Left ventricle myocardium superior (tissue), 1 donor: ENCODE measurements at places on chromosomes 4 and X.

DNA sequence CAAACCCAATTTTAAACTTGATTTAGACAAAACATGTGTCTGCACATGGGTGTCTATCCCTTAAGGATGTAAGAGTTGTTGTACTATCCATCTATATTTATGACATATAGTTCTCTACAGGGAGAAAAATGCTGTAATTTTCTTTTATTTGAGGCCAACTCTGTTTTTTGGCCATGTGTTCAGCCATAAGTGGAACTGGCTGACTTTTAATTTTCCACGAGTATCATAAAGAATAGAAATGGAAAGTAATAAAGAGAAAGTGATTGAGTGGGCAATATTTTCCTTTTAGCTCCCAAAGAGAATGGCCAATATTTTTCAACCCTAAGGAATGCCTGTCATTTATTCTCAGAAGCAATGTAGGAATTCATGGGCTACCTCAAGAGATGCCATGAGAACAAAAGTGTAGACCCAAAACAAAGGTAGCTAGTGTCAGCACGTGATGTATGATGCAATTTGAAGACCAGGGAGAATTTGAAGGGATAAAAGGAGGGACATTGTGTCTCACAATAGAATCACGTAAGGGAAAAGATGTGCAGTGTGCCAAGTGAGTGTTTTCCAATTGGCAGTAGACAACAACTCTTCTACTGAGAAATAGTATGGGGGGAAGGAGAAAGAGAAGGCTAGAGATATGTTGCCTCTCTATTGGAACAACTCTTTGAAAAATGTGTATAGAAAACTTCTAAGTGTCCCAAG is 27.8 kb upstream of the MXRA5 start:
- no peak for DNase-seq

GRCh38 chr4:8762356-8762755 is 109.3 kb downstream of the HMX1 start:
- peak; percentile 21 for DNase-seq

DNA sequence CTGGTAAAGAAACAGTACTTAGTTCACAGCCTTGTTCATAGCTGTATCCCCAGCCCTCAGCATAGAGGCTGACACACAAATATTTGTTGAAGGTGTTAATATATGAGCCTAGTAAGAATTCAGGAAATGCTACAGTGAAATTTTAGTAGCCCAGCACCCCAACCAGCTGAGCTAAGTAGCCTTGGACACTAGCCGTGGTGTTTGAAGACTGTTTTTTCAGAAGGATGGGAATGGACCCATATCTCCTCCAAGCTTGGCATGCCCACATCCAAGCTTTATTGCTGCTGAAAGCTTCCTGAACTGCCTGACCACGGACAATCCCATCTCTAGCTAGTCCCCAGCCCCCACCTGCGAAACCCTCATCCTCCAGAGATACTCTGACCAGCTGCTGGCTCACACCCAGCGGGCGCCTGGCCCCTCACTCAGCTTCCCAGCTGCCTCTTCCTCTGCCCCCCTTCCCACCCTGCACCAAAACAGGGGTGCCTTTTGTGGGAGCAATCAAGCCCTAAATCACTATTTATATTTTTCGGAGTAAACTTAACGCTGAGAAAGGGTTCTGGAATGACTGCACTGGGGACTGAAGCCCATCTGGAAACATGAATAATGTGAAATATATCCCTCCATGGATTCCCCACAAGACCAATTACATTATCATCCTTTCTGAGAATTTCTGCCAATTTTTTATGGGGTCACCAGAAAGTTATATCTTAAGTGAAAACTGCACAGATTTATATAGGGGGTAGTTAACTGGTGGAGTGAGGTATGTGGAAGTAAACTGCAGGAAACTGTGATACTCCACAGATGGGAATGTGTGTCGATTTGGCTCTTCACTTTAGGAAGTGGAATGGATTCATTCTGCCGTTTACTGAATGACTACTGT is 41.1 kb upstream of the CBR4 start:
- DNase-seq = no peak

DNA sequence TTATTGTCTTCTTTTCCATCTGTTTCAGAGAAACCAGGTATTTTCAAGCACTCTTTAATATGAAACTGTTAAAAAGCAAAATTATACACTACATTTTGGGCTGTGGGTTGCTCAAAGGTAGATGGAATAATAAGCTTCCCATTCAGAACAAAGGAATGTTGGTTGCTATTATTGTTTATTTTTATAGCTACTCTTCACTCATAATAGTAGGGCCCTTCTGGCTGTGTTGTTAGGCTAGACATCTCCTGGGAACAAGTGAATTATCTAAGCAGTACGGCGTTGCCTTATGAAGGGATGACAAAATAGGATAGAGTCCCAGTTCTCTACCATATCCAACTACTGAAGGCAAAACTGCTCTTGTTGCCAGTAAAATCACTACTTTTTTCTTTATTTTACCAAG is 34.2 kb downstream of the TENM3 start:
- DNase-seq = no peak

DNA sequence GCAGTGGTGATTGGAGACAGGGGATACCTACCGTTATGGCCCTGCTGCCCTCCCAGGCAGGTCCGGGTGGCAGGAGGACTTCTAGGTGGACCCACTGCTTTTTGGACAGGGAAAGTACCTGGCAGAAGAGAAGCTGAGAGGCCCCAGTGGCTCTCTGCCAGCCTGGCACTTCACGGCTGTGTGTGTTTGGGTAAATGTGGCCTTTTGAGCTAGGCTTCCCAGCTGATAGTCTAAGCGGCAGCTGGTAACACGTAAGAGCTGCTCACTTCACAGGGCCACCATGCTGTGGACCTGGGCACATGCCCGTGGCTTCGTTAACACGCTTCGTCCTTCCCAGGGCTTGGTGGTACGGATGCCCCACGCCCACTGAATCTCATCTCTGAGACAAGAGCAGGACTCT is 92.0 kb upstream of the CLCN4 start:
- no peak for DNase-seq
